Kidney tubule cell (primary cell): ENCODE measurements at places on chromosomes 6 and 20.
A peak's percentile ranks its signal among the peaks of the same experiment; 100 is the strongest.

GRCh38 chr6:159213405-159213804 is 44.2 kb downstream of the FNDC1 start:
- DNase-seq, result no peak

DNA sequence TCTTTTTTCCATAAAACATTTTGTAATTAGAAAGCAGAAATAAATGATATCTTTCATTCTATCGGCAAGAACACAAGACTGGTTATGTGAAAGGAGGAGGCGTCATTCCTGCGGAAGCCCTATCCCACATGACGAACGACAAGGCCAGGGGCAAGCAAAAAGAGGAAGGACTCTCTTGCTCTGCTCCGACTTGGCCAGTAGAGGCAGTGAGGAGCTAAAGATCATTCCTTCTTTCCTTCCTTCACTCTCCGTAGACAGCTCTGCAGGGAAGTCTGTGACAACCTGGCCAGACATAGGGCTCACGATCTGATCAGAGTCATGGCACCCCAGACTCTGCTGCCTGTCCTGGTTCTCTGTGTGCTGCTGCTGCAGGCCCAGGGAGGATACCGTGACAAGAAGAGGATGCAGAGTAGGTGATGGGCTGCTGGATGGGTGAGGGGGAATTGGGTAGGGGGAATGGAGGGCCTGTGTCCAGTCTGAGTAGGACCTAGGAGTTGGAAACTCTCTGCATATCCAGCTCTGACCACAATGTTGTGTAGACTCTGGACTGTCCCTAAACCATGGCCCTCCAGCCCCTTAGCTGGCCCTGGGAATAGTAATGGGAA is at the start of gene WFDC10A:
Gene WFDC10A (plus strand): TSS at position 244 of the 605 bp plus-strand sequence. CDS start 75 bp downstream, at position 319.
- DNase-seq, result peak; percentile 72

GRCh38 chr6:101482606-101483005 is 89.1 kb downstream of the GRIK2 start:
- DNase-seq, result no peak

DNA sequence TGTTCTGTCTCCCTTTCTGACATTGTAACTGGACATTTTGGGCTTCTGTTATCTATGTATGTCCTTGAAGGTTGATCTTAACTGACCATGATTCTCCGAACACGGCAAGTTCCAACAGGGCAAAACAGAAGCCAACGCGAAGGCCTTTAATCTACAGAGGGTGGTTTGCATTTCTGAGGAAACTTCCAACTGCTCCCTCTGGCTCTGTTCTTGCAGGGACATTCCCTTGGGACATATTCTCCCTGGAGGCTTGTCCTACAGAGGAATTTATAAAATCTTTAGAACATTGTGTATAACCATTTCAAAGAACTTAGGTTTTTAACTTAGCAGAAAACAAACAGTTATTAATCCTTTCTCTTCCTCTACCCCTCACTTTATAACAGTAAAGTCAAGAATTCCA is 189.0 kb upstream of the CDYL start:
- DNase-seq, result no peak

- no peak for DNase-seq
Observed at GRCh38 chr6:29726001-29726400, 2.8 kb downstream of the HLA-F start.

DNA sequence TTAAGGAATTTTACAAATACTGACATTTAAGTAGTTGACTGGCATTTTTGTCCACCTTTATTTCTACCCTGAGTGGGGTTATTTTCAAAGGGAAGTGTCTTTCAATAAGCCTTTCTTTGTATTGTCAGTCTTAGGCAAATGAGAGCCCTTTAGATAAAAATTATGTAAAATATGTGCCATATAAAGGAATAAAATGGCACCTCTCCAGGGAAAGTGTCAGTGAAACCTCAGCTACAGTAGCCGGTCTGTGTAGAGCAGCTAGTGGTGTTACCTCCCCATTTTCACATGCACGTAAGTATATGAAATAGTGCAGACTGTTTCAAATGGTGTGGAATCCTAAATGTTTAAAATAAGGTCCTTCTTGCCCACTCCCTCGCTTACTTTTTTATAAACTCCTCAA is 5.0 kb downstream of the FAM217B start:
- DNase-seq, result no peak

DNA sequence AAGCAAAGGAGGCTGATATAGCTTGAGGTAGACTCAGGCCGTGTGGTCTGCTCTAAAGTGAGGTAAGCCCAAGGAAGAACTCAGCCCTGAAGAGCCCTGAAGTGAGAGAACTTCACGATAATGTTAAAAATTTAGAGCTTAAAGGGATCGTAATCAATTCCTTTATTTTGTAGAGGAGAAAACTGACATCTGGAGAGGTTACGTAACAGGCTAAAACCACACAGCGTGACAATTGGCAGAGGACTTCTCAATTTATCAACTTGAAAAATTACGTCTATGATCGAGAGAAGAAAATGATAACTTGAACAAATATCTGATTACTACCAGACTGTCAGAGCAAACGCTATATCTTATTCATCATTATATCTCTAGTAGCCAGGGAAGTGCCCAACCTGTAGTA is 121.8 kb upstream of the FOXO3 start:
- no peak for DNase-seq

- no peak for DNase-seq
Observed at GRCh38 chr20:40641202-40641601, 47.8 kb downstream of the MAFB start.

DNA sequence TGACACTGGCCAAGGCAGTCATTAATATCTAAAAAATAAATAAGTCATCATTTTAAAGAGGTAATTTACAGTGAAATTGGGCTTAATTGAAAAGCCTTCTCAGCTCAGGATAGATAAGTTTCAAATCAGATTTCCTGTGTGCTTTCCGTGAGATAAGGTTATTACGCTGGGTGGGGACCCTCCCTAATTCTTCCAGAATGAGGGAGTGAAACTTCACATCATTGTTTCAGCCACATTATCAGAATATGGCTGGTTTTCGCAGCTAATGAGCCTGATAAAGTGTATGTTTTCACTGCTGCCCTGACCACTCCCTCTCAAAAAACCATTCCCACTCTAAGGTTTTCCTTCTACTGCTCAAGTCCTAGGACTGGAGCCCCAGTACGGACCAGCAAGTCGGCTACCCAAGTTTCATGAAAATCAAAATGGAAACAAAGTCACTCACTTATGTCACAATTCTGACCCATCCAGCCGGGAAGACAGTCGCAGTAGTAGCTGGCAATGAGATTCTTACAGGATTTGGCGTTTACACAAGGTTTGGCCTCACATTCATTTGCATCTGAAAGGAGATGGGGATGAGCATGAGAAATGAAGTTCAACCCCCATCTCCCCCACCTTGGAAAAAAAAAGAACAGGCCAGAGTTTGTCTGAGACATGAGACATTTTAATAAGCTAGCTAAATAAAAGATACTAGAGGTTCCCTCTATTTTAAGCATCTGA is 24.6 kb downstream of the JAG1 start:
- DNase-seq, result no peak

- DNase-seq, result no peak
Observed at GRCh38 chr6:65700561-65700960, 6.5 kb downstream of the EYS start.

GRCh38 chr20:15011631-15012030 is 674.2 kb upstream of the FLRT3 start:
- no peak for DNase-seq

GRCh38 chr20:60210779-60211617 is 252.8 kb downstream of the CDH26 start:
- peak; percentile 57 for DNase-seq

GRCh38 chr6:116714761-116715160 is 33.8 kb downstream of the KPNA5 start:
- DNase-seq, result no peak

- DNase-seq, result no peak
Observed at GRCh38 chr6:14119784-14120183, 2.2 kb downstream of the CD83 start.

DNA sequence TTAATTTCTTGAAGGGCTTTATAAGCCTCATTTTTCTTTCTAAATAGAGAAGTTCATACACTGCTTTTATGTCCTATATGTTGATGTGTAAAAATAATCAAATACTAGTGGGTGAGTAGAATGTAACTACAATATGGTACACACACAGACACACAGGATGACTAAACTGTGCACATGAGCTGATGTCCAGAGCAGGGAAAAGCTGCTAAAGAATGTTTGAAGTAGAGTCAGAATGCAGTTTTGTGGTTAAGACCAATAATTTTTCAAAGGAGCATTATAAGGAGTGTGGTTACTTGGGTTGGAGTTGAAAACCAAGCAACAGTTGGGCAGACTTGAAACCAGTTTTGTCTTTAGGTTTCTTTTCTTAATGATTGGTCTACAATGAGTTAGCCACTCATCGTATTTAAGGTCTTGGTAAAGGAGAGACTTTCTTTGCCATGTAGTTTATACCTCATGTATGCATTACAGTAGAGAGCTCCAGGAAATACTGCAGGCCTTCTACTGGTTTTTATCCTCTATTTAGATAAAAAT is 196.6 kb downstream of the ESR1 start:
- peak; percentile 43 for DNase-seq

DNA sequence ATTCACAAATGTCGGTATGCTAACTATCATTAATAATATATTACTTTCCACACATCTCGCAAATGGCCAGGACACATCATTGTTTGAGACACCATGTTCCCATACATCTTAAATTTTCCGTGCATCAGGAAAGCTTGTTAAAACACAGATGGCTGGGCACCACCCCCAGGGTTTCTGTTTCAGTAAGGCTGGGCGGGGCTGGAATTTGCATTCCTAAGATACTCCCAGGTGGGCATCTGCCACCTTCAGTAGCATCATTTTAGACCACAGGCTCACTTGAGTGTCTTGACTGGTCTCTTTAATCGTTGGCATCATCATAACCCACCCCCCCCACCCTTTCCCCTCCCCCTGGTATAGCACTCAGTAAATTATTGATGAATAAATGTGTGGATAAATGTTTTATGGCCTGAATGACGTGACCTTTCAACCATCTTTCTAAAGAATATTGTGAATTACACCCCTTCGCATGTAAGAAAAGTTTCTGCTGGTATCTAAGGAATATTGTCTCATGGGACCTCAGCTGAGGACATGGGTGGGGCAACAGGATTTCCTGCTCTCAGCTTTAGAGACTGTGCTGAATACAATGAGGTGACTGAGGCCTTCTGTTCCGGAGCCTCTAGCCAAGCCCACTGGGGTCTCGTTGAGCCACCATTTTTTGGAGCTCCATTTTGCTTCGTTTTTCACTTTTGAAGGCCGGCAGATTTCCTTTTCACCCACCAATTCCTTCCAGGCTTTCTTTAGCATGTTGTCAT is 124.1 kb upstream of the NEDD9 start:
- no peak for DNase-seq

- no peak for DNase-seq
Observed at GRCh38 chr6:168131464-168132415, 52.7 kb upstream of the FRMD1 start.

DNA sequence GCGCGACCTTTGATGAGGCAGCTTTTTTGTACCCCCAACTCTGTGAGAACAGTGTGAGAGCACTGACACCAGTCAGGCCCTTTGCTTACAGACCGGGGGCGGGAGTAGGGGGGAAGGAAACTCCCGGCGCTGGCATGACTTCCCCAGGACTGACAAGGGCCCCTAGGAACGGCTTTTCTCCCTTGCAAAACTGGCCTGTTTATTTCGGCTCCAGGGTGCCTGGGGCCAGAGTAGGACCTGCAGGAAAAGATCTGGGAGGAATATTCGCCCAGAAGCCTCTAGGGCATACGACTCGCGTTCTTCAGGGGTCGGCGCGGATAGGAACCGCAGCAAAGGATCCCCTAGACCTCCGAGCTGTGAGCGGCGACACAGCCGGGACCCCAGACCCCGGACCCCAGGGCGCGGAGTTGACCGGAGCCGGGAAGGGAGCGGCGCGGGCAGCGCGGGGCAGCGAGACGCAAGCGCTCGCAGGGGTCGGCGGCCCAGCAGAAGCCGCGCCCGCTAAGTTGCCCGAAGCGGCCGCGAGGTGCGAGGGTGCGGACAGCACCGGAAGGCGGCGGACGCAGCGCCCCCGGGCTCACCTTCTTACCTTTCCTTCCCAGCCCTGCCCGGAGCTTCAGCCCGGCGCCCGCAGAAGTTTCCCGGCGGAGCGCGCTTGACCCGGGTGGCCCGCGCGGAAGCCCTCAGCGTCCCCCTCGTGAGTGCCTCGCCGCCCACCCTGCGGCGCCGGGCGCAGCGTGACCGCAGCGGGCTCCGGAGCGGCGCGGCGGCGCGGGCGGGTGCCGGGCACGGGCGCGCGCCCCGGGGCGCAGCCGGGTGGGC is at the start of gene POPDC3:
Gene POPDC3 (minus strand): TSS at position 771 of the 822 bp plus-strand sequence. CDS start 18,105 bp downstream, outside the sequence.
- peak; percentile 23 for DNase-seq

DNA sequence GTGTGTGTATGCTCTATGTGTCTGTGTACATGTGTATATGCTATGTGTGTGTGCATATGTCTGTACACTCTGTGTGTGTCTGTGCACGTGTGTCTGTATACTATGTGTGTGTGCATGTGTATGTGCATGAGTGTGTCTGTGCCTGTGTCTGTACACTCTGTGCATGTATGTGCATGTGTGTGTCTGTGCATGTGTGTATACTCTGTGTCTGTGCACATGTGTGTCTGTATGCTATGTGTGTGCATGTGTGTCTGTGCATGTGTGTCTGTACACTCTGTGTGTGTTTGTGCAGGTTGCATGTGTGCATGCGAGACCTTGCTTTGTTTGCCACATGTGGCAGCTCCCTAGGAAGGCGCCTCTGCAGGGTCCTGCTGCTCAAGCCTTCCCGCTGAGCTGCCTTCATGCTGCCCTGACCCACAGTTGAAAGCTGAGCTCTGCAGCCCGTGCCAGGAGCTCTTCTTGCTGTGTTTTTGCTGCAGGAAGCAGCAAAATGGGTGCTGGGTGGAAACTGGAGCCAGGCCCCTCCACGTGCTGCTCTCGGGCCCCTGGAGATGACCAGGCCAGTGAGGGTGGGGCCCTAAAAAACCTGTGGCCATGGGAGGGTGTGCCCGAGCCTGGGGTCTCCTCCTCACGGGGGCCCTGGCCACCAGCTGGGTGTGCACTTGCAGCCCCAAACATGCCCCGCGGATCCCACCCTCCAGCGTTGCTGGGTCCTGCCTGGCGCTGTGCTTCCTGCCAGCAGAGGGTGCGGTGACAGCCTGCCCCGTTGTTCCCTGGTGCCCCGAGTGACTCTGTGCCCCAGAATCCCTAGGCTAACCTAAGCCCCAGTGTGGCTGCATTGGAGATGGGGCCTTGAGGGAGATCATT is 109.1 kb downstream of the DACT2 start:
- DNase-seq, result no peak

- no peak for DNase-seq
Observed at GRCh38 chr20:10067321-10067720, 32.5 kb downstream of the ANKEF1 start.

GRCh38 chr6:157597461-157598312 is 216.7 kb downstream of the ZDHHC14 start:
- peak; percentile 52 for DNase-seq

- DNase-seq, result no peak
Observed at GRCh38 chr20:42212391-42212790, 594.2 kb upstream of the CHD6 start.

- DNase-seq, result no peak
Observed at GRCh38 chr6:16657768-16658167, 103.5 kb downstream of the ATXN1 start.

- no peak for DNase-seq
Observed at GRCh38 chr6:52046456-52046855, 41.0 kb downstream of the PKHD1 start.

DNA sequence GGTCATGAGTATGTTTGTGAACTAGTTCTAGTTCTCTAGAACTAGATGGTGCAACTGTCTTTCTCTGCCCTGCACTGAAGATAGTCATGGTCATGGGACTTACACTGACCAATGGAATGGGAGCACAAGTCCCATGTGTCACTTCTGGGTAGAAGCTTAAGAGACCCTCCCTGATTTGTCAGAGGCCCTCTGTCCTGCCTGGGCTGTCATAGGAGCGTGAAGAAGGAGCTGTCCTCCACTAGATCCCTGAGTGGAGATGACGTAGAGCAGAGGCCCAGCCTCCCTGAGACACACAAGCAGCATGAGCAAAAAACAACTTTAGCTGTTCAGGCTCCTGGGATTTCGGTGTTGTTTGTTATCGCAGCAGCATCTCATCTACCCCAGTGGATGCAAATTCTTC is 514.5 kb downstream of the PREX1 start:
- DNase-seq, result no peak
